ENCODE measurements at places on chromosomes 2 and 18.

DNA sequence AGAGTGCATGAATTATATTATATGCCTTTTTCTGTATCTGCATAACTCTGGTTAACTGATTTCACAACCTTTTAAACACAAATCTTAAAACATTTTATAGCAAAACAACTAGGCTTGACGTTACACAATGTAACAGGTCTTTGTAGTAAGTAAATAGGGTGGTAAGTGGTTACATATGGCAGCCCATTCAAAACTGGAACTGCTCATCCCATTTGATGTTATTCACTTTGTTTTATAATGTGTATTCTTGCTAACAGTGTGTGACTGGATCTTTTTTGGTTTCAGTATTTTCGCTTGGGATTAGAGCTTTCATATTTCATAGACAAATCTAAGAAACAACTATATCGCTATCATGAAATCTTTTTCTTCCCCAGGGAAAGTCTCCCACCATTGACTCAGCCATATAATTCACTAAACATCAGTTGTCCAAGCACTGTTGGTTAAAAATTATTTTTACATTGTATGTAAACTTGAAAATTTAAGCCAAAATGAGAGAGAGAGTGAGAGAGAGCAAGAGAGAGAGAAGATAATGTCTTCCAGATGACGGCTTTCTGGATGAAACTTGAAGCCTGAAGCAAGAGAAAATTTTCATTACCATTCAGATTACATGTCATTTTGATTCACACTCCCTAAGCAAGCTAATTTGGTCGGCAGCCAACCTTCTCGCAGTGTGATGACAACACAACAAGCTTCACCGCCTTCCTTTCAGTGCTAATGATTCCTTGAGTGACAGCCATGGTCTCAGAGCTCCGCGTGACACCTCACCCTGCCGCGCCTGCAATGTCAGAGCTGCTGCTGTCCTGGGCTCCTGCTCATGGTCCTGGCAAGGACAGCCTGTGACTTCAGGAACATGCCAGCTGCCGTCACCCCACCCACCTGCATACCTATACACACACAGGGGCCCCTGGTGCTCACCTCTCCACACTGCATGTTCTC is 946.9 kb upstream of the SOX11 start:
- no peak for DNase-seq

DNA sequence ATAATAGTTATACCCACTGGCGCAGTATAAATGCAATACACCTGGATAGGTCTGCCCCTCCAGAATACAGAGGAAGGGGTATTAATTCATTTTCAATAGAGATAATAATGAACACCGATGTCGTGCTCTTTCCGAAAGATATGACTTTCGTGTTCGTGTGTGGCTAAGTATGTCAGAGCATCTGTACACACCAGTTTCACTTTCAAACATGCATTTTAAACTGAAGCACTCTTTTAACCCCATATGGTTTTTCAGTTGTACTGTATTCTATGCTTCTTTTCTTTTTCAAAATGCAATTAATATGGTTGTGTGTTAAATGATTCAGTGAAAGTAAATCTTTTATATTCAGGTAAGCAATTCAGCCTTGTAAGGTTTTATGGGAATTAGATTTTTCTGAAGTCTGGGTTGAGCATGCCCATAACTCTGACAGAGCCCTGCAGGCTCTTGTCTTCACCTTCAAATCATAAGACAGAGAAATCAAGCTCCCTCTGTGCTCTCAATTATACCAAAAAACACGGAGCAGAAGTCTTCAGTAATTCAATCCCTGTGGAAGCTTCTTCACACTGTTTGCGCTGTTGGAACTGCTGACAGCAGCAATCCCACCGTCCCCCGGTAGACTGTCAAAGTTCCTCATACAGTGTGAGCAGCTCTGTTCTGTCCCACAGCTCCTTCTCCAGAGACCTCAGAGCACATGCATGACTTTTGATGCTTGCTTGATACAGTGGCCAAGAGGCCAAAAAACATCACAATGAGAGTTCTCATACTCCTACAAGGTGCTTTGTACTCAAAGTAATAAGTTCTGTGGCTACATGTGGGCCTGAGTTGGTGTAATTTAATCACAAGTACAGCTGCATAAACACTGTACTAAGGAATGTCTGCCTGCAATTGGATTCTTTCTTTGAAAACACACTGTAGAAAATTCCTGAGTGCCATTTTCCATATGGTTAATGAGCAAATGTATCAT is 186.8 kb downstream of the ZNF521 start:
- DNase-seq = no peak

DNA sequence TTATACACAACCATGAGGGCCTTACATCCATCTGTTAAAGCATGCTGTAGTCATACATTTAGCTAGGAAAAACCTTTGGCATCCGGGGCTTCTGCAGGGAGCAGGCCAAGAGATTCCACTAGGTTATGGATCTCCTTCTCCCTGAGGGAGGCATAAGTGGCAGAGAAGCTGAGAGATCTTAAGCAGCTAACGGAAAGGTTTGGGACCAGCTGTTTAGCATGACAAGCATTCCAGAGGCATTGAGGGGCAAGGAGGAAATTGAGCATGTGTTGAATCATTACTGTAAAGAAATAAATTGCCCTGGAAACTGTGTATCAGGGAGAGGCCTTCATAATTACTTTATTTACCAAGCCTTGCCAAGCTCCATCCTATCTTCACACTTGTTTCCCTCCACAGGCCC is 643.1 kb downstream of the CNTNAP5 start:
- no peak for DNase-seq

DNA sequence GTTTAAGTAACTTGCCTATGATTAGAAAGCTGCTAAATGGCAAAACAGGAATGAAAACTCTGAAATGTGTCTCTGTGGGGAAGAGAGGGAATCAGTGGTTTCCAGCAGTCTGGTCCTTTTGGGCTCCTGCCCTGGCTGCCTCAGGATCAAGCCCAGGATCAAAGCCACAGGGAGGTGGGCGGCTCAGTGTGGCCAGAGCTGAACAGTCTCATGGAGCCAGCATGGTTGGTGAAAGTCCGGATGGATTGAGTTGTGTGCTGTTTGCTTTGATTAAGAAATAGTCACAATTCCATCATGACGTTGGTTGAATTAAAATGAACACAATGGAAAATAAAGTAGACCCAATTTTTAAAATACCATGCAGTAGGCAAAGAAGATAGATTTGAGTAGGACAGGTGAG is 344.2 kb downstream of the LPIN1 start:
- no peak for DNase-seq

DNA sequence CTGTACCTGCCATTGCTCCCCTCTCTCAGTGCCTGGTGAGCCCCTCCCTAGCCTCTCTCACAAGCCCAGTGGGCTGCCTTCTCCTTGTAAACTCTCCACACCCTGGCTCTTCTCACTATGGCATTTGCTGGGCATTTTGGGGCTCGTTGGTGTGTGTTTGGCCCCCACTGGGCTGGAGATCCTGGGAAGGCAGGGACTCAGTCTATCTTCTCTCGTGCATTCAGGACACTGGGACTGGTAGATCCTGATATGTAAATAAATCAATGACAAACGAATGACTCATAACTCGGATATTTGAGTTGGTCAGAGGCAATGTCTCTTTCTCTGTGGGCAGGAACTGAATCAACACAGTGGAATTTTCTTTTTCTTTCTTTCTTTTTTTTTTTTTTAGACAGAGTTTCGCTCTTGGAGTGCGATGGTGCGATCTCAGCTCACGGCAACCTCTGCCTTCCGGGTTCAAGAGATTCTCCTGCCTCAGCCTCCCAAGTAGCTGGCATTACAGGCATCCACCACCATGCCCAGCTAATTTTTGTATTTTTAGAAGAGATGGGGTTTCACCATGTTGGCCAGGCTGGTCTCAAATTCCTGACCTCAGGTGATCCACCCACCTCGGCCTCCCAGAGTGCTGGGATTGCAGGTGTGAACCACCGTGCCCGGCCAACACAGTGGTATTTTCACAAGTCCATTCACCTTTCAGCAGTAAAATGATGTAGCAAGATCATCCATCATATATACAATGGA is 144.6 kb upstream of the SPRED2 start:
- no peak for DNase-seq

- no peak for DNase-seq
These were observed 423.6 kb upstream of the CHST9 start for GRCh38 chr18:27608742-27609141.

DNA sequence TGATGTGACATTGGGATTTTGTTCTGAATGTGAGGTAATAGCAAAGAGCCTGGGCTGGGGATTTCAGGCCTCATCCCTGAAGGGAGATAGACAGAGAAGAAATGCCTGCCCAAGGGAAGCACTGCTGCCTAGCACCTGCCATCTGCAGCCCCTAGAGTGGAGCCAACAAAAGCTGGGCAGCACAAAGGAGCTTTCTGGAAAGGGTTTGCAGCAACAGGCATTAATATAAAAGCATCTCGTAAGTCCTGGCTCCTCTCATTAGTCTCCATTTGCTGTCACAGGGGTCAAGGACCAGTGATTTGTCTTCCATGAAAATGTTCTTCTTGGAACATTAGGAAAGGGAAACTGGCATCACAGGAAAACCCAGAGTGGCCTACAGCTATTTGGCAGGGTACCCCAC is 157.2 kb upstream of the SLC14A2 start:
- no peak for DNase-seq

- DNase-seq = no peak
These were observed 22.5 kb upstream of the NEB start for GRCh38 chr2:151756820-151757219.

GRCh38 chr18:52936931-52937330 is 596.9 kb downstream of the DCC start:
- no peak for DNase-seq

- DNase-seq = no peak
These were observed 66.1 kb downstream of the CIB4 start for GRCh38 chr2:26574900-26575560.

DNA sequence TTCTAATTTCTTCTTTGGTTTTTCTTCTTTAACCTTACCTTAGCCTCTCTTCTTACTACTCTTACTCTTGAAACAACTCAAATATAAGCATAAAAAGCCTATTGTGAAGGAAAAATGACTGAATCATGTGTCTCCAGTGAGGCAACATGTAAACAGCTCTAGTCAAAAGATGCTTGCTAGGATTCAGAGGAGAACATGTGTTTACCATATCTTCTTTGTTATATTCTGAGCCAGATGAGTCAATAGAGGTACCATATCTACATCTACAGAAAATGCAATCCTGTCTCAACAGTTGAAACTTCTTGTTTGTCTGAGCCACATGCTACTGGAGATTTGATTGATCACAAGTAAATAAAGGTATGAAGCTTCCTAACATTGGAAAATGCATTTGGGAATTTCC is 15.9 kb upstream of the FIGN start:
- DNase-seq = no peak

DNA sequence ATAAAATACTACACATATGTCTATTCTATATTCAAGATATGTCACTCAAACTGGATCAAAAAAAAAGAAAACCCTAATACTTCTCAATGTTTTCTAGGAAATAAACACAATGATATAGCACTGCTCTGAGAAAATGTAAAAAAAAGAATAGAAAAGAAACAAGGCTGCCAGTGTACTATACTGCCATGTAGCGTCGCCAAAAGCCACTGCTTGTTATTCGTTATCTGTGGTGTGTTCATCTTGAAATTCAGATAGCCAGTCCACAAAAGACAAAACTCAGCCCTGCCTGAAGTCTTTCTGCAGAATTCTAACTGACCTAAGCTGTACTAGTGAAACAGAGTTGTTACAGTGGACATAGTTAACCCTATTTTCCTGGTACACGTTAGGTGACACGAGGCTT is 12.2 kb upstream of the YPEL5 start:
- DNase-seq = no peak

DNA sequence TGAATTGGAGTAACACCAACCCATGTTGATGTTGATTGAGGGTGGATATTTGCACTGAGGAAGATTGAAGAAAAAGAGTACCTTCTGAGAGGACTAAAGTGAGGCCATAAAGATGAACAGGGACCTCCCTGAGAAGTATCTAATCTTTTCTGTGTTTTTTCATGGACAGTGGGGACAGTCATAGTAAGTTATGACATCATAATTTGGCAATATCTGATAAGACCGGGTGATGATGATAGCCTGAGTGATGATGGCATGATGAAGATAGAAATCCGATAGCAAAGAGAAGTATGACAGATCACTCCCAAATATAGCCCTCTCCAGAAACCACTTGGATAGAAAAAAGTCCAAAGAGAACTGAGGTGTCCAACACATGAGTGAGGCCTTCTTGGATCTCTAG is 2.2 kb upstream of the ATP5MC3 start:
- no peak for DNase-seq

DNA sequence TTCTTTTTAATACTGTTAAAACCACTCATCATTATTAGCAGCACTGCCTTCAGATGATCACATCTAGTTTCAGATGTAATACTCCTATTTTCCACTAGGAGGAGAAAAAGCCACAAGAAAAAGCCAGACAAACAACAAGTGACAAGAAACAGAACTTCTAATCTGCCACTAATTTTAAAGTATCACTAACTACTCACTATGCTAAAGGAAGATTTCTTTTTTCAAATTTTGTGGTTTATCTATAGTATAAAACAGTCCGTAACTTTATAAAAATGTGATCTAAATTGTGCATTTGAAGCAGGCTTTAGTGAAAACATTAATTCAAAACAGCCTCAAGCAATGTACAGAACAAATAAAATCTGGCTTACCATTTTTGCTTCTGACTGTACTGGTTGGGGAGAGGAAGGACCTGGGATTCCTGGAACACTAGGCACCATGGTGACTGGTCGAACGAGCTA is 56.8 kb downstream of the ATF2 start:
- DNase-seq = no peak

- no peak for DNase-seq
These were observed 7.8 kb upstream of the PPP1R1C start for GRCh38 chr2:181977661-181978350.

DNA sequence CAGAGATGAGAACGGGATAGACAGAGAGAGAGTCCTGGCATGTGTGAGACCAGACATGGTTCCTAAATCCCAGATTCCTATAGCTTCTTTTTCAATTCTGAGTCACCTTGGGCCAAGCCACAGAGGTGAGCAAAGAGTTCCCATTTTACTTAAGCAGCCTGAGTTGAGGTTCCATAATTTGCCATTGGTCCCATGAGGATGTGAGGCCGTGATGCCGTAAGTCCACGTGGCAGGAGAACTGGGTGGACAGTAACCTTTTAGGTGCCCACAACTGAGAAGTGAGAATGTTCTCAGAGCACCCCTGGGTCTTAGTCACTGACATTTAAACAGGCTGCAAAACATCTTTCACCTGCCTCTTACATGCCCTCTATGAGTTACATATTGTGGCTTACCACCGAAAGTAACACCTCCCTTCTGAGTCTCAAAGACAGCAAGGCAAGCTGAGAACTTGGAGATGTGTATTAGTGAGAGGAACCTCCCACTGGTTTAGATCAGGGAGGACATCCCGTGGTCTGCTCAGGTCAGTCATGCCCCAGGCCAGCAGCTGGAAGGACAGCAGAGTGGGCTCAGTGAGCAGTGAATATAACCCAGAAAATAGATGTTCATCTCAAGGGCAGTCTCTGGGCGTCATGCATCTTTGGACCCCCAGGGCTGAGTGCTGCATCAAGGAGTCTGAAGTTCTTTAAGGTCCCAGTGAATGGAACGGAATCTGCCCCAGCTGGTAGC is 127.9 kb upstream of the LGALSL start:
- no peak for DNase-seq

GRCh38 chr2:121665504-121665903 is 16.2 kb upstream of the CLASP1 start:
- DNase-seq = no peak

Measured in activated naive CD4-positive, alpha-beta T cell (primary cell).